ENCODE measurements at places on chromosomes 3 and 15. TPM values are rescaled to one million over a fixed set of nuclear protein-coding genes. Genes with fewer than 3 reads are reported as not detected.

DNA sequence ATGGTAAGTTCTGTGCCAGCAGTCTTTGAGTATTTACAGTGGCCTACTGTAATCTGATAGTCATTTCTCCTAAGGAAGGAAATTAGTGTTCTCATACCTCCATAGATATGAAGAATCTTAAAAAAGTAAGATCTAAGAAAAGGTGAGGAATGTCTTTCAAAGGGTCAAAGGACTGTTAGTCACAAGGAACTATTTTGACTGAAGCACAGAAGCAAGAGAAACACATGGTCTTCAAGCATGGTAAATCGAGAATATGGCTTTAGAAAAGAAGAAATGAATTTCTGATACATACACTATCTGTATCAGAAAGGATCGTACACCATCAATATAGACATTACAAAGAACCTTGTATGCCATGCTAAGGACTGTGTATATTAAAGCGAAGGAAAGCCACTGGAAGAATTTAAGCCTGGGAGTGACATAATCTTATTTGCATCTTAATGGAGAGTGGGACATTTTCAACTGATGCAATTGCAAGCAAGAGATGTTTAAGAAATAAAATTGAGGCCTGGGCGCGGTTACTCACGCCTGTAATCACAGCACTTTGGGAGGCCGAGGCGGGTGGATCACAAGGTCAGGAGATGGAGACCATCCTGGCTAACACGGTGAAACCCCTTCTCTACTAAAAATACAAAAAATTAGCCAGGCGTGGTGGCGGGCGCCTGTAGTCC lies 5.5 kb upstream of the ACAP2 start:
- H3K36me3 ChIP-seq, result no peaks in the 10 kb centered on the region
- no peak for DNase-seq
- H3K4me3 ChIP-seq, result no peak overlapping the region
- peaks cover 4% of the 10 kb centered on the region for H3K4me1 ChIP-seq
- H3K27ac ChIP-seq, result no peak overlapping the region

GRCh38 chr15:44096596-44096995 lies 98.5 kb downstream of the FRMD5 start:
- H3K27me3 ChIP-seq, result no peaks in the 10 kb centered on the region
- DNase-seq, result no peak
- H3K4me1 ChIP-seq, result no peaks in the 10 kb centered on the region
- H3K4me3 ChIP-seq, result no peak overlapping the region

GRCh38 chr3:48429960-48430707 lies at the start of gene PLXNB1:
Gene PLXNB1 (minus strand): TSS chr3:48430086. CDS start chr3:48424611, 5,475 bp downstream.
- DNase-seq, result peak; percentile 19
- peak within 1 kb of the TSS; percentile 41 for H3K27ac ChIP-seq
- H3K4me3 ChIP-seq, result peak within 1 kb of the TSS; percentile 51
- H3K27me3 ChIP-seq, result no peaks in the 10 kb centered on the region
- H3K36me3 ChIP-seq, result peaks cover 34% of the 10 kb centered on the region

The SPATA12 gene
- not detected for total RNA-seq

Measured in naive thymus-derived CD4-positive, alpha-beta T cell (primary cell).